ENCODE measurements at places on chromosomes 7 and 10.

DNA sequence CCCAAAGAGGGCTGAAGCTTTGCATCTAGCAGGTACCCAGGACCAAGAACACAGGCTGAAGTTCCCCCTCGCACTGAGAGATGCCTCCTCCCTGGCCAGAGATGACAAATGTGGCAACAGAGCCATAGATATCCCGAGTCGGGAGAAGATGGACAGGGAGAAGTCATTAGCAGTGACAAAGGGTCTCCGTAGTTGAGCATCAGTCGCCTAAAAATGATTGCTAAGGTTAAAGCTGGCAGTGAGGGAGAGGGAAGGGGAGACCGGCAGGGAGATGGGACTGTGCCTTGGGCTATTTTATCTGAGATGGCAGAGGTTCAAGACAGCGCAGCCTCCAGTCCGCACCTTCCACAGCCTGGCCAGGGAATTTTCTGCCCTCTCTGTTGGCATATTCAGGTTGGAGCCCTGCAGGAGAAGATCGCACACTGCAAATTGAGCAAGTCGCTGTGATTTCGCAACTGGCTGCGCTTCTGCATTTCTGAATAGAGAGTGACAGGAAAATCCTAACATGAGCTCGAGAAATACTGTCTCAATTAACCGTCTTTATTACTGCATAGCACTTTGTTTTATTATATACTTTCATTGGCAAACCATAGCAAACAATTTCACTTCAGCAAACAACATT, 238.9 kb upstream of the GPR26 start:
- no peak for DNase-seq
- H3K4me1 ChIP-seq, result no peaks in the 10 kb centered on the region
- H3K27me3 ChIP-seq, result peaks cover 41% of the 10 kb centered on the region

- H3K27me3 ChIP-seq, result peaks cover 19% of the 10 kb centered on the region
- H3K27ac ChIP-seq, result no peak overlapping the region
- H3K36me3 ChIP-seq, result no peaks in the 10 kb centered on the region
- H3K4me3 ChIP-seq, result no peak overlapping the region
Measured at GRCh38 chr10:123798856-123799255, 92.8 kb downstream of the CPXM2 start.

- DNase-seq, result no peak
- no peak overlapping the region for H3K4me3 ChIP-seq
- H3K4me1 ChIP-seq, result no peaks in the 10 kb centered on the region
Measured at GRCh38 chr7:1383398-1384112, 75.7 kb downstream of the MICALL2 start.

DNA sequence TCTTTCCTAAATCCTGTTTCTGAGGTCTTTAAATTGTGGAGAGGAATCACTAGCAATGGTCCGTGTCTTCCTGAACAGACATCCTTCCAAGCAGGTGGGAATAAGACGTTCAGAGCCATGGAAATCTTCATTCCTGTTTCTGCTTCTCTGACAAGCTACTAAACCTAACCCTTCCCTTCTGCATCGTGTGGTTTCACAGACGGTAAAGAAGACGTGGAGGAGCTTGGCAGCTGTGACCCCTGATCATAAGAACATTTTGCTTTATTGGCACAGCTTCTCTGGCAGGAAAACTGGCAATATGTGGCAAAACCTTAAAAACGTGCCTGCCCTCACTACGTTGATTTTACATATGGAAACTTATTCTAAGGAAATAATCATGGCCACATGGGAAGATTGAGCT, 63.0 kb upstream of the LOXL4 start:
- no peaks in the 10 kb centered on the region for H3K36me3 ChIP-seq
- no peak overlapping the region for H3K4me3 ChIP-seq
- no peak for DNase-seq
- peaks cover 10% of the 10 kb centered on the region for H3K27me3 ChIP-seq

GRCh38 chr10:129870961-129871621, 93.0 kb downstream of the EBF3 start:
- peak; percentile 7 for DNase-seq
- H3K4me3 ChIP-seq, result no peak overlapping the region
- H3K4me1 ChIP-seq, result peaks cover 9% of the 10 kb centered on the region
- no peak overlapping the region for H3K27ac ChIP-seq
- H3K27me3 ChIP-seq, result no peaks in the 10 kb centered on the region

DNA sequence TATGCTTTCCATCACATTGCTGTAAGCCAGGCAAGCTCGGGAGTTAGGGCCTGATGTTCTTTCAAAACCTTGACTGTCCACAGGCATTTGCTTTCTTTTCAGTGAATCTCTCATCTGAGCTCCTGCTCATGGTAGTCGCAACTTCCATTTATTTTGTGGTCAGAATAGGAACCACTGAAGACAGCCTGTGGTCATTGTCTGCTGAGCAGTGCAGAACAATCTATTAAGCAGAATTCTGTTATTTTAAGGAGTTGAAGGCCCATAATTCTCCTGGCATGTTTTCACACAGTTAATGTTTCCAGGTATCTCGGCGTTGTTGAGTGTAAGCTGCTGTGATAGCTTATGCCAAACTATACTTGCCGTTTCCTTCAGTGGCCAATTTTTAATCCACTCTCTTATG, 491.1 kb upstream of the AKR1E2 start:
- no peaks in the 10 kb centered on the region for H3K4me1 ChIP-seq
- no peaks in the 10 kb centered on the region for H3K36me3 ChIP-seq

GRCh38 chr7:116998567-116999175, 45.4 kb downstream of the ST7 start:
- H3K27me3 ChIP-seq, result peaks cover 10% of the 10 kb centered on the region
- no peak overlapping the region for H3K4me3 ChIP-seq
- H3K27ac ChIP-seq, result no peak overlapping the region
- H3K4me1 ChIP-seq, result no peaks in the 10 kb centered on the region
- no peak for DNase-seq

DNA sequence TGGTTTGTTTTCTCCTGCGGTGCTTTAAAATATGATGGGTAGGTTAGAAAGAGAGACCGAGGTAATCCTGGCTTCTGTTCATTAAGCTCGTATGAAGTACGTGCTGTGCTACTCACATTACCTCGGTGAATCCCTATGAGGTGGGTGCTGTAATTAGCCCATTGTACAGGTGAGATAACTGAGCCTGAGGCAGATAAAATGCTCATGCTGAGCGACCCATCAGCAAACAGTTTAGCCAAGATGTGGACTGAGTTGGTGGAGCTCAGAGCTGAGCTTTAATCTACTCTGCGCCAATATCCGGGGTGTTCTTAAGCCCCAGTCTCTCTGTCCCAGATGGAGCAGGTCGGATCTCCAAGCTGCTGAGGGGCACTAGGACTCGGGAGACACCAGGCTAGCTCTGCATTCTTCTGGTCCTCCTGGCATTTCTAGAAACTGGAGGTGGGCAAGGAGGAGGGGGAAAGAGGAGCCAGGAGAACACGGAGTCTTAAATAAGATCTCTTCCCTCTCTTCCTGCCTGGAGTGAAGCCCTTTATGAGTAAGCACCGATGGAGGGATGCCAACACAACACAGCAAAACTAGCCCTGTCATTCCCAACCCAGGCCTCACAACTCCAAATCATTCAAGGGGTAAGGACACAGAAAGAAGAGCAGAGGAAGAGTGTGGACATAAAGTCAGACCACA, 458.5 kb downstream of the KCNMA1 start:
- DNase-seq, result no peak
- H3K36me3 ChIP-seq, result no peaks in the 10 kb centered on the region
- H3K4me1 ChIP-seq, result peaks cover 11% of the 10 kb centered on the region
- no peaks in the 10 kb centered on the region for H3K27me3 ChIP-seq
